Activated T-cell treated with anti-CD3 and anti-CD28 coated beads, Interleukin-2, amount 50 U/mL, for 72 hours (primary cell): ENCODE measurements at places on chromosomes 13 and 19.

DNA sequence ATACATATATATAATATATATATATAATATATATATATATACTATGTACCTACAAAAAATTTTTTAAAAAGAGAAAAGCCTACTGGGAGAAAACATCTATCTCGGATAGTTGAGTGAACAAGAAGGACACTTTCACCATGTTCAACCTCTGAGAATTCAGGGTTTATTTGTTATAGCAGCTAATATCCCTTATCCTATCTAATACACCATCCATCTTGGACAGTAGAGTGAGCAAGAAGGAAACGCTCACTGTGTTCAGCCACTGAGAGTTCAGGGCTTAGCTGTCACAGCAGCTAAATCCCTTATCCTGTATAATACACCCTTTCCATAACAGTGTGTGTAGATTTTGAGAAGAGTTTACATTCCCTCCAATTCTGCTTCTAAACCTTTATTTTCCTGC is 38.1 kb upstream of the CACNA1A start:
- no peaks in the 10 kb centered on the region for H3K36me3 ChIP-seq
- no peak for DNase-seq
- H3K4me1 ChIP-seq: no peaks in the 10 kb centered on the region
- peaks cover 23% of the 10 kb centered on the region for H3K27me3 ChIP-seq
- no peak overlapping the region for H3K4me3 ChIP-seq
- H3K27ac ChIP-seq: no peak overlapping the region

DNA sequence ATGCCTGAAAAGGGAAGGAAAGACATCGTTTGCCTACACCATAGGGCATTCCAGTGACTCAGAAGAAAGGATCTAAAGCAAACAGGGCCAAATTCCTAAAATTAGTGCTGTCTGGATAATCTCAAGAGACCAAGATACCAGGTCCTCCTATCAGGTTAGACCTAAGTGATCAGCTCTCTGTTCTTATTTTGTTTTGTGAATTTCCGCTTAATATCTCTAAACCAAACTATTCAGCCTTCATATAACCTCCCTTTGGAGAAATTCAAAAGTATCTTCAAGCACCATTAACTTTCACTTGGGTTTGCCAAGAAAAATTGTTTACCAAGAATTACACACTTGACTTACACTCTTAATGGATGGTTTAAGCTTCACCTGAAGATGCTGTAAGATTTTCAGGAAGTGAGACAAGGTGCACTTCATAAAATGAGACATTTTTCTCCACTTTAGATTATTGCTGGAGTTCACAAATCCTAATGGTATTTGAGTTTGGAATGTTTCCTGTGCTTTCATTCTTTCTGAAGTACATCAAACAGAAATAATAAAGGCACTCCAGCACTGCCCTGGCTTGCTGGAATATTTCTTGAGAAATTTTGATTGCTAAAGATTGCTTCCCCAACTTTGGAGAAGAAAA is 376.1 kb downstream of the LMO7 start:
- no peaks in the 10 kb centered on the region for H3K4me1 ChIP-seq
- DNase-seq: no peak
- no peak overlapping the region for H3K27ac ChIP-seq

- no peaks in the 10 kb centered on the region for H3K4me1 ChIP-seq
- no peaks in the 10 kb centered on the region for H3K36me3 ChIP-seq
- no peak overlapping the region for H3K27ac ChIP-seq
- peak; percentile 66 for DNase-seq
- no peak overlapping the region for H3K4me3 ChIP-seq
Measured at GRCh38 chr19:5403968-5404640, 51.1 kb upstream of the ZNRF4 start.

- no peak overlapping the region for H3K4me3 ChIP-seq
- peaks cover 3% of the 10 kb centered on the region for H3K36me3 ChIP-seq
- no peaks in the 10 kb centered on the region for H3K27me3 ChIP-seq
- DNase-seq: no peak
- no peaks in the 10 kb centered on the region for H3K4me1 ChIP-seq
Measured at GRCh38 chr13:84255226-84255797, 373.0 kb upstream of the SLITRK1 start.

DNA sequence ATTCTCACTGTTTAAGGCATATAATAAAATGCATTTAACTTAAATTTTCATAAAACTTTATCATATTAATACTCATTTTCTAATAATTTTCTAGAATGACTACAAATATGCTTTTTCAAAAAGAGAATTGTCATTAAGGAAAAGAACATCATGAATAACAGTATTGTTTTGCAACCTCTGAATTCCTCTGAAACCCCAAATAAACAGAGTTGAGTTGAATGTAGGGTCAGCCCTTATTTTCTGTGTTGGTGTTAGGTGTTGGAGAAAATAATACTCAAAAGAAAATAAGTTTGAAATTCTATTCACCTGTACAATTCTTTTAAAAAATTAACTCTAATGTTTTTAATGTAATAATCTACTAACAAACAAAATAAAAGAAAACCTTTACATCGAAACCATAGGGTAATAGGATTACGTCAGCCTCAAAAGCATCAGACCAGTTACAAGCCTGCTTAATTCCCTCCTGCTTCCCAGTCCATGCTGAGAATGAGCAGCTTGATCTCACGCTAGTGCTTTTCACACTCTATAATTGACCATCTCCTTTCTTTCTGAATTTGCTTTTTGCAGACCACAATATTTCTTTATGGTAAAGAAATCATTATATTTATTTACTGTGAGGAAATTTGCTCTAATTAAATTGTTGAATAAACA is 160.9 kb downstream of the PCDH9 start:
- no peak for DNase-seq
- H3K4me1 ChIP-seq: no peaks in the 10 kb centered on the region
- H3K36me3 ChIP-seq: no peaks in the 10 kb centered on the region
- H3K27me3 ChIP-seq: no peaks in the 10 kb centered on the region

- peaks cover 53% of the 10 kb centered on the region for H3K27me3 ChIP-seq
- H3K4me3 ChIP-seq: no peak within 1 kb of the TSS
- no peak within 1 kb of the TSS for H3K27ac ChIP-seq
Measured at GRCh38 chr19:3880471-3881271, at the start of gene ATCAY. TSS of gene ATCAY (plus strand) at chr19:3880685. CDS start at chr19:3885768, 5,083 bp downstream.

DNA sequence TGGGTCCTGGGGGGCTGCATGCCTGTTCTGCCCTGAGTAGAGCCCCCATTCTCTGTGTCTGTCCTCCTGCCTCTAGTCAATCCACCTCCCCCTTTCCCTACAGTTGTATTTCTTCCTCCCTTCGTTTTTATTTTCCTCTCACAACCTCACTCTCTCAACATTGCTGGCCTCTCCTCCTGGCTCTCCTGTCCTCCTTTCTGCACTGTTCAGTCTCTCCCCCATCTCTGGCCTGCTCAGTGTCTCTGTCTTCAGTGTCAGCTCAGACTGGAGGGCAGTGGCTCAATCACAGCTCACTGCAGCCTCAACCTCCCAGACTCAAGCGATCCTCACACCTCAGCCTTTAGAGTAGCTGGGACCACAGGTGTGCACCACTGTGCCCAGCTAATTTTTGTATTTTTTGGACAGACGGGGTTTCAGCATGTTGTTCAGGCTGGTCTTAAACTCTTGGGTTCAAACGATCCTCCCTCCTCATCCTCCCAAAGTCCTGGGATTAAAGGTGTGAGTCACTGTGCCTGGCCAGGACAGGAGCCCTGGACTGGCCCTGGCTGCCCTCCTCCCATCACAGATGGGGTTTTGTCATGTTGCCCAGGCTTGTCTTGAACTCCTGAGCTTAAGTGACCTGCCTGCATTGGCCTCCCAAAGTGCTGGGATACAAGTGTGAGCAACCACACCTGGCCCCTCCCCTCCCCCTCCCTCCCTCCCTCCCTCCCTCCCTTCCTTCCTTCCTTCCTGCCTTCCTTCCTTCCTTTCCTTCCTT is 32.0 kb upstream of the IGFL1 start:
- no peak overlapping the region for H3K4me3 ChIP-seq
- no peaks in the 10 kb centered on the region for H3K4me1 ChIP-seq
- DNase-seq: no peak
- no peak overlapping the region for H3K27ac ChIP-seq
- H3K36me3 ChIP-seq: no peaks in the 10 kb centered on the region
